ENCODE measurements at places on chromosomes 1 and 21.
A peak's percentile ranks its signal among the peaks of the same experiment; 100 is the strongest.

GRCh38 chr1:42974767-42975437 is 16.2 kb upstream of the SLC2A1 start:
- no peak for DNase-seq

- DNase-seq = no peak
These were observed 56.7 kb downstream of the S1PR1 start for GRCh38 chr1:101293461-101294051.

GRCh38 chr1:34373912-34374311 is 197.2 kb downstream of the C1orf94 start:
- no peak for DNase-seq

DNA sequence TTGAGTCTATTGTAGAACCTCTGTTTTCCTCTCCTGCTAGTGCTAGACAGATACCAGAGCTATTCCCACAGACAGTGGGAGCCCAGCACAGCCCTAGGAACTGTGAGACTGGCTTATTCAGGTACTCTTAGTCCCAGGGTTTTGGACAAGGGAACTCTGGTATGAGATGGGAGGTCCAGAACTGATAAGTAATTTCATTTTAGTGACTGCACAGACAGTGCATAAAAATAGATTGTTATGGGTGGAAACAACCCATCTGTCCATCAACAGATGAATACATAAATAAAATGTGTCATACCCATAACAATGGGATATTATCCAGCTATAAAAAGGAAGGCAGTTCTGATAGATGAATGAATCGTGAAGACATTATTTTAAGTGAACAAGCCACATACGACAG is 9.0 kb downstream of the EPS8L3 start:
- DNase-seq = no peak

DNA sequence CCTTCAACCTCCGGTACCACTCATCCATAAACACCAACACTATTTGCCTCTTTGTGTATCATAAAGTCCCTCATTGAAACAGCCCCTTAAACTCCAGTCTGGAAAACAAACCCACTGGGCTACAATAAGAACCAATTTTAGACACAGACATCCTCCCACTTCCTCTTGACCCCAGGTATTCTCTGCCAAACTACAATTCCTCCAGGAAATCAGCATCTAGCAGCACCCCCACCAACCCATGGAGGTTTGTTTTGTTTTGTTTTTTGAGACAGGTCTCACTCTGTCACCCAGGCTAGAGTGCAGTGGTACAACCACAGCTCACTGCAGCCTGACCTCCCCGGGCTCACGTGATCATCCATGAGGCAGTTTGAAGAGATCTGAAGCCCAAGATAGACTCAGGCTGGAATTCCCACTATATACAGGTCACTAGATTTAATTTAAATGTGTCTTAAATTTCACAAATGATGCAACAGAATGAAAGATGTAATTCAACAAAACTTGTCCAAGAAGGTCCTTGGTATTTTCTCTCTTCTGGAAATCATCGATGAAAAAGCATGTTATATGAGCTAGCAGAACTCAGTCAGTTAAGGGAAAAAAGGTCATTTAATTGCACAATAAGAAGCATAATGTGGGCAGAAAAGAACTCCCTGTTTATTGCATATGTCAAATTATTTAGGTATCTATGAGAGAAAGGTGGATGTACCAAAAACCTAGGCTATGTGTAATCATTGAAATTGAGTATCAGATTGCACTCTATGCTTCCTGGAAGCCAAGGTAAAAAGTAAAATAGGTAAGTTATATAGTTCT is 30.3 kb downstream of the TCP10L start:
- DNase-seq = no peak

- no peak for DNase-seq
These were observed 263.0 kb upstream of the NRIP1 start for GRCh38 chr21:15327637-15328265.

- no peak for DNase-seq
These were observed 19.2 kb upstream of the EPHA2 start for GRCh38 chr1:16174886-16175598.

- DNase-seq = no peak
These were observed 109.6 kb downstream of the ZBTB18 start for GRCh38 chr1:244160455-244161235.

GRCh38 chr1:23751050-23751814 is 8.0 kb downstream of the ELOA start:
- DNase-seq = peak; percentile 76

DNA sequence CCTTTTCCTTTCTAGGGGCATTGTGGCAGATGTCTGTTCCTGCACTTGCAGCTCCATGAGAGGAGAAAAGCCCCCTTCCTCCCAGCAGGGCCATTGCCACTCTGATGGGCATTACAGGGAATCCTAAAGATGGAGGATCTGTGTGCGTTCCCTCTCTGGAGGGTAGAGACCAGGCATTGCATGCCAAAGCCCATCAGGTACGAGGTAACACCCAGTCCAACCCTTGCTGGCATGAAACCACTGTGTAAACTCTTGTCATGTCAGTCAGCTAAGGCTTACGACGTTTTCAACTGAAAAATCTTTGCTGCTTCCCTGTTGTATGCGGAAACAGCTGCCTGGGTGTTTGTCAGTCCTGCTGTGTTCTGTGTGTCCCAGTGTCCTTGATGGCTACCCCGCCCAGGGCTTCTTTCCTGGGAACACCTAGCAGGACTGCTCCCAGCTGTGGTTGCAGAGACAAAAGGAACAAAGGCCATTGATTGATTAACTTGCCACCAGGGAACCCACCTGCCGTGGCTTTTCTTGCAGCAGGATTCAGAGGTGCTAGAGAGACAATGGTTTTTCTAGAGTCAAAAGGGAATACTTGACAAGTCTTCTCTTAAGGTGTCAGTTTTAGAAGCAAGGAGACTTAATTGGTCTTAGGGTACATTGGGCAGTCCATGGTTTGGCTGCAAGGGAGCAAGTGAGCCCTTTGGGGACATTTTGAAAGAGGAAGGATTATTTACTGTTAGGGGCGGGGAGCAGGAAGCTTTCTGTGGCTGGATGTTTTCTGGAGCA is 24.6 kb downstream of the B3GALT5 start:
- DNase-seq = no peak

DNA sequence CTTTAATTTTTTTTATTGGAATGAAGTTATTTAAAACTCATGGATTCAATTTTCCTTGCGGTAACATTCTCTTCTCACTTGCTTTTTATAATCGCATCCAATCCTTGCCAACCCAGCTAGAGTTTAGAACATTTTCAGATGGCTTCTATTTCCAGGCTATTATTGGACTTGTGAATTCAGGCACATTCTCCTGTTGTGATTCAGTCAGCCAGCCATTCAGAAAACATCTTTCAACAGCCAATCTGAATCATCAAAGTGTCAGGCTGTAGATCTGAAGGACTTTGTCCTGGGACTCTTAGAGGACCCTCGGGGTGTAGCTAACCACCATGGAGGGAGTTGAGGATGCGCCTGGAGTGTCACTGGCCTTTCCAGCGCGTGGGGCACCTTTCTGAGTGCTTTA is 92.4 kb downstream of the PRDM2 start:
- DNase-seq = peak; percentile 86

GRCh38 chr1:236753964-236754363 is 41.1 kb upstream of the MTR start:
- DNase-seq = no peak

DNA sequence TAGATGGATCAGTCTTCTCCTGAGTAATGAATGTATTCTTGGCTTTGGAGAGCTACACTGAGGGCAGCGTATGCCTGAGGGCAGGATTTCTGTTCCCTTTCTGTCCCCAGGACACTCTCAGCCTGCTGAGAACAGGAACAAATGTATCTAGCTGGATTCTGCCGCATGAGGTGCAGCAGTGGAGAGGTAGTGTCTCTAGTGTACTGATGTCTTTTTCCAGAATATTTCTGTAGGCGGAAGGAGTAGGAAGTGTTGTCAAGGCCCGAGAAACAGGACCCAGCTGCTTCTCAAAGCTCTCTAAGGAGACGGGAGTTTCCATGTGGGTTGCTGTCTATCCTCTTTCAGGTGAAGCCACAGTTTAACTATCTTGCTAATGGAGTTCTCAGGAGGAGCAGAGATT is 65.5 kb downstream of the MT1HL1 start:
- no peak for DNase-seq

DNA sequence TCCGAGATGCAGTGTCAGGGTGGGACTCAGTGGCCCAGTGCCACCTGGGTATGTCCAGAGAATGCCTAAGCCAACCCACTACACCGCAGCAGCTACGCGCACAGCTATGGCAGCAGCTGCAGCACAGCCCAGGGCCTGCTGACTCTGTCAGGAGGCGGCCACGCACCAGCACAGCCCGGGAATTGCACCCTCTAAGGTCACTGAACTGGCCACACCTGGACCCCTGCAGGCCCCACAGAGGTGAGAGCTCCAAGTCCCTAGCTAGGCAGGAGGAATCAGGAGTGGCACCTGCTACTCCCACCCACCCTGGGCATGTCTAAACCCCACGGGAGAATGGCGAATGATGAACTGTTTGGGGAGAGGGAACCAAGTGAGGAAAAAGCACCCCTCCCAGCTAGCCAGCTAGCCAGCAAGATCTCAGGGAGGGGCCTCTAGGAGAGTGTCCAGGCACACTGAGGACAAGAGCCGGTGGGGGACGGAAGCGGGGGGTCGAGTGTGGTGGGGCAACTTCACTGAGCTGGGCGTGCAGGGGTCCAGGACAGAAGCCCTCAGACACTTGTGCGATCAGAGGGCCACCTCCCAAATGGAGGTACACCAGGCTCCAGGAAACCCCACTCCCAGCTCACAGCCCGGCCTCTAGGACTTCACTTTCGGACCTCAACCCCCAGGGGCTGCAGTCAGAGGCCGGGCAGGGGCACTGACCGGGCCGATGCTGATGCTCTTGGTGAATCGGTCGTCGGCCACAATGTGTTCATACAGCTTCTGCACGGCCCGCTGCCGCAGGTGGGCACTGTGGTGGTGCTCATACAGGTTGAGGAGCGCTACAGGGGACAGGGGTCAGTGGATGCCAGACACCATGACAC is 13.9 kb downstream of the LSS start:
- no peak for DNase-seq

DNA sequence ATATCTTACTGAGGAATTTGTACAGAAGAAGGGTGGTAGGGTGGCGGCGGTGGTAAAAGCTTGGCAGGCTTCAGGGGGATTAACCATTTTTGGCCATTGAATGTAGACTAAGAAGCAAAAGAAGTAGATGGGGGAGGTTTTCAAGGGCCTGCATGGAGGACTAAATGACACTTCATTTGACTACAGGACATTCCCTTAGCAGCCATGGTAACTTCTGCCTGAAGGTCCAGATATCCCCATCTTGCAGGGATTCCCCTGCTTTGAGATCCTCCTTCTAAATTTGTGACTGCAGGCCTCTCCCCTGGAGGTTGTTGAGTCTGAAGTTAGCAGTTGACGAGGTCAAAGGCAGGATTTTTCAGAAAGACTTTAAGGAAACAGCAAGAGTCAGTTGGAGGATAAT is 4.8 kb downstream of the VASH2 start:
- DNase-seq = no peak

- DNase-seq = no peak
These were observed 1.5 kb downstream of the GPX7 start for GRCh38 chr1:52603630-52604029.

GRCh38 chr1:14118691-14119485 is 418.9 kb downstream of the PRDM2 start:
- DNase-seq = no peak

DNA sequence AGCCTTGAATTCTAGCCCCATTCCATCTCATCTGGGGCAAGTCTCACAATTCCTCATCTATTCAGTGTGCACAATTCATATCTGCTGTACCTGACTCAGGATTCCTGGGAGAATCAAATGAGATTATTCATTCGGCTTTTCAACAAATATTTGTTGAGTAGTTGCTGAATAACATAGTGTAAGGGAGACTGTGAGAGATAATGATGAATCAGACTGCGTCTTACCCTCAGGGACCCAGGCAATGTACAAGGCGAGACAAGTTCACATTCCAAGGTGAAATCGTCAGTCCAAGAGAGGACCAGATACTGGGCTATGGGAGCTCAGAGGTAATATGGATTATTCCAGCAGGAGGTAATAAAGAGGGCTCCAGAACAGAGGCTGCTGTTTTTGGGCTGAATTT is 67.8 kb upstream of the SMYD2 start:
- DNase-seq = peak; percentile 41

GRCh38 chr1:57727121-57727520 is 303.3 kb upstream of the DAB1 start:
- no peak for DNase-seq

GRCh38 chr1:231629132-231629531 is 2.5 kb downstream of the DISC1 start:
- DNase-seq = no peak

DNA sequence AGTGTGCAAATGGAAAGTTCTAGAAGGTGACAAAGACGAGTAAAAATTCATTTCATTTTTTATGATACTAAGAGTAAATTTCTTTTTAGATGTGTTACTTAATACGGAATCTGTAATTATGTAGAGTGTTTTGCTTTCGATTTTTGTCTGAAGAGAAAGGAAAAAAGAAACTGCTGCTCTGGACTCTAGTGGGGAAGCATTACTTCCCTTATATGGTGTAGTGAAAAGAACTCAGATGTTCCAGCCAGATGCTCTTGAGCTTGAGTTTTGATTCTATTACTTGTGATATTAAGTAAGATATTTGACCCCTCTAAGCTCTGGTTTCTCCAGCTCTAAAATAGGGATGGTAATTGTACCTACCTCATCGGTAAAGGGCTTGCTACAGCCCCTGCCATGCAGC is 12.2 kb upstream of the GPR161 start:
- no peak for DNase-seq

DNA sequence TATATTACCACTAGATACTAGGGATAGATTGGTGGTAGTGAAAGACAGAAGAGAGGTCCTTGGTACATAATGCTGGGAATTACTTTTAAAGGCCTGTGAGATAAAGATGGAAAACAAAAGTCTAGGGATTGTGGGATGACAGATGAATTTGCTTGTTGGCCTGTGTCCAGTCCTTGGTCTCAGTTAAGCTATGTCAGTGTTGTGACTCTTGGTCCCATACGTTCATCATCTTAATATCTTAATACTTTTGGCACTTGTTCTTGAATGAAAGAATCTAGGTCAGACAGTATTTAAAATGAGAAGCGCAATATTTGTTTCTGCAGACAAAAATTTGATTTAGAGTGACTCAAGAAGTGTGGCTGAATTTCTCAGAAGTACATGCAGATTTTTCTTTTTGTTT is 7.6 kb downstream of the RPL5 start:
- DNase-seq = no peak

DNA sequence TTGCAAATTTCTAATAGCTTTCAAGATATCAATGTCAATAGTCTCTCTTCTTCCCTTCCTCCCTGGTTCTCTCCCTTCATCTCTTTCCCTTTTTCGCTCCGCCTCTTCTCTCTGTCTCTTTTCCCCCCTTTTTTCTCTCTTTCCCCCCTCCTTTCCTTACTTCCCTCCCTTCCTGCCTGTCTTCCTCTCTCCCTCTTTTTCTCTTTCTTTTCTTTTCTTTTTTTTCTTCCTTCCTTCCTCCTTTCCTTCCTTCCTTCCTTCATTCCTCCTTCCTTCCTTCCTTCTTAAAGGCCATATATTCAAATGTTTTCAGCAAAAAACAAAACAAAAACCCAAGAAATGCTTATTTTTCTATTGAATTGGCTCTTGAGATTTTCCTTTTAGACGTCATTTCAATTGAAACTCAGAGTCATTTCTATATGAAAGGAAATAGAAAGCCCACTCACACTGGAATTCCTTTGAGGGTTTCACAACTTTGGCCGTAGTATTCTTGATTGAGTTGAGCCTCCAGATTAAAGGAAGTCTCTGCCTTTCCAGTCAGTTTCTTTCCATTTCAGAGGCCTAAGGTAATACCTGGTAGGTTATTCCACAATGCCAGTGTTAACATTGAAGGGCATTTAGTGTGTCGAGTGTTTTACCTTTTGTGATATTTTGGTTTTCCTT is 551.5 kb downstream of the LMO4 start:
- no peak for DNase-seq

- no peak for DNase-seq
These were observed 11.0 kb downstream of the OR2M5 start for GRCh38 chr1:248155927-248156326.

GRCh38 chr1:171185091-171185490 is at the start of gene FMO2:
Gene FMO2 (plus strand): TSS chr1:171185300. CDS start chr1:171185714, 414 bp downstream.
- no peak for DNase-seq
